Stimulated activated CD4-positive, alpha-beta T cell treated with anti-CD3 and anti-CD28 coated beads, Interleukin-1b, Interleukin-23, amount 100 ng/mL, for 1 hour (primary cell): ENCODE measurements at places on chromosomes 5 and 9.

DNA sequence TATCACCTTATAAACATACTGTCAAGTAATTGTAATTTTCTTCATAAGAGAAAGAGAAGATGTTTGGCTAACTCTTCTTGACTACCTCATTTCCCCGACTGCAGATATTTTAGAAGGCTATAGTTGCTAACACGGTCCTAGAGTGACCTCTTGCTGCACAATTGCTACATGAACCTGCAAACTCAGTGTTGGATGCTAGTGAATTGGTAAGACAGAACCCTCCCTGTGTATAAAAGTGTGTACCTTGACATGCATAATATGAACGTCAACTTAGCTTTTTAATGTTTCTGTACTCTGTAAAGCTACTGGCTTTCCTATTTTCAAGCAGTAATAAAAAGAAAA, 46.7 kb upstream of the CER1 start:
- no peak for DNase-seq

DNA sequence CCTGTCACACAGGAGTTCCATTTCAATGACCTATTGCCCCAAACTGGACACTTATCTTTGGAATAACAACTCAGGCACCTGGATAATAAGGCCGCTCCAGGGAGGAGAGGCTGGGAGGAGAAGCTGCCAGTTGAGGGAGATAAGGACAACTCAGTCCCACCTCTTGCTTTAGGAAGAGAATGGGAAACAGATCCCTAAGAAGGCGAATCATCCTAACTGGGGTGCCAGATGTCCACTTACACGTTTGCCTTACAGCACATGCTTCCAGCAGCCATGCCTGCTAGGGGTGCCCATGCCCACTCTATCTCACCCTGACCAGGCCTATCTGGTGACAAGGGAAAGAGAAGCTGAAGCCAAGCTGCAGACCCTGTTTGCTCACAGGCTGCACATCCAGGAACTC, 6.5 kb downstream of the HK3 start:
- no peak for DNase-seq

DNA sequence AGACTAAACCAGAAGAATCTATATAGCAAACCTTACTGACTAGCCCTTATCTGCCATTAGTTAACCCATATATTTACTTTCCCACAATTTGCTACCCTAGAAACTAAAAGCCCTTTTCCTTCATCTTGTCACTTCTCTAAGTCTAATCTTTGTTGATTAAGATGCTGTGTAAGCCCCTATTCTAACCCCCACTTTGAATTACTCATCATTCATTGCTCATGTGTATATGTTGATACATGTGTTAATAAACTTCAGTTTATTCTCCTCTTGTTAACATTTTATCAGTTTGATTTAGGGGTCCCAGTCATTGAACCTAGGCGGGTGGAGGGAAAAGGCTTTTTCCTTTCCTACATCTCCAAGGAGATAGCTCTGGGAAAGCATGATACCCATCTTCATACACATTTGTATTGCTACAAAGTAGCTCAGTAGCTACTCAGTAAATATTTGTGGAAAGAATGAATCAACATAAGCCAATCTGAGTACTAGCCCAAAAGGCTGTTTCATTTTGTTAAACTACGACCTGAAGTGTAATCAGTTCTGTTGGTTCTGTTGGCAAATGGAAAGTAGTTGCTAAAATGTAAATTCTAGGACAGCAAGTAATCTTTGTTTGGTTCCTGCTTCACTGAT, 35.1 kb upstream of the NDFIP1 start:
- DNase-seq, result no peak

DNA sequence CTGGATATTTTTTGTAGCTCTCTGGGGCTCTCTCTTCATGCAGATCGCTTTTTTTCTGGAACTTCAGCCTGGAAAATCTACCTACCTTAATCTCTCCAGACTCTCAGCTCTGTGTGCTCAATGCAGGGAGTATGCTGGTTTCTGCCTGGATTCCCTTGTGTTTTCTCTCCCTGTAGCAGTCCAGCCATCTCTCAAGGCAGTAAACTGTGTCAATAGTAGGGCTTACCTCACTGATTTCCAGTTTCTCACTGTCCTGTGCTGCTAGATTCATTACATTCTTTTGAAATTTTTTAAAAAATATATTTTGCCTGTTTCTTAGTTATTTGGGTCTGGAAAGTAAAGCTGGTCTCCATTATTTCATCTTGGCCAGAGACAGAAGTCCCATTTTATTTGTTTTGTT, 951.4 kb downstream of the NR2F1-AS1 start:
- DNase-seq, result no peak

GRCh38 chr9:114606597-114607207, 4.4 kb upstream of the TMEM268 start:
- DNase-seq, result no peak

GRCh38 chr5:169712428-169712827, 75.4 kb downstream of the DOCK2 start:
- DNase-seq, result no peak

GRCh38 chr5:146527785-146528184, 11.8 kb upstream of the GPR151 start:
- DNase-seq, result no peak

DNA sequence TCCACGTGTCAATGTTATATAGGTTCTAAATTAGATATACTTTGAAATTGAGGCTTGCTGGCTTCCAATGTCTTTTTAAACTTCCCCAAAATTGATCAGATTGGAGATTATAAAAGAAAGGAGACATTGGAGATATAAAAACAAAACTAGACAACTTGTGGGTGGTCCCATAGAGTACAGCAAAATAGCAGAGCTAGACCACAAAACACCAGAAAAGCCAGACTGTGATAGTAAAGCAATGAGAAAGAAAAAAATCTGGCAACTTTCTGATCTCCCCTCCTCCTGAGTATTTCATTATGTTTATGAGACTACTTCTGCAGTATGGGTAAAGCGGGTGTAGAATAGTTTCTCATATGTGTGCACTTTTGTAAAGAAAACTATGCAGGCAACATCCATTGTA, 713.8 kb upstream of the MEF2C start:
- no peak for DNase-seq

- no peak for DNase-seq
These were observed 1168.1 kb downstream of the TAF11L14 start for GRCh38 chr5:18802336-18802735.

DNA sequence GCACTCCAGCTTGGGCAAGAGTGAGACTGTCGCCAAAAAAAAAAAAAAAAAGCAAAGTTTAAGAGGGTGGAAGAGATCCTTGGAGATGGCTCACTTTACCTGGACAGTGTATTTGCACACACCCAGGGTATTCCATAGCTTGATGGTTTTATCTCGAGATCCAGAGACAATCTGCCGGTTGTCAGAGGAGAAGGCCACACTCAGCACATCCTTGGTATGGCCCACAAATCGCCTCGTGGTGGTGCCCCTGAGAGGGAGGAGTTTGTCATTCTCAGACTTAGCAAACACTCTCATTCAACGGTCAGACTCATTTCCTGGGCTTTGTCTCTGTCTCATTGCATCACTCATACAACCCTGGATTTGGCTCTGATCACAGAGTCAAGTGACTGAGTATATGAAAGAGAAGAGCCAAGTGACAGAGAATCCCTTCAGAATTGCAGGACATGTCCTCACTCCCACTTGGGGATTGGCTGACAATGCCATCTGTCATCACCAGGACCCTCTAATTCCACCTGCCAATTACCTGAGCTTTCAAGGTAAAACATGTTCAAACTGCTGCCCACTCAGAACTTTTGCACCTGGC, 2.2 kb downstream of the RACK1 start:
- no peak for DNase-seq

GRCh38 chr5:171622010-171622409, 163.6 kb upstream of the SMIM23 start:
- no peak for DNase-seq

GRCh38 chr9:10026443-10026984, 586.3 kb downstream of the PTPRD start:
- no peak for DNase-seq

DNA sequence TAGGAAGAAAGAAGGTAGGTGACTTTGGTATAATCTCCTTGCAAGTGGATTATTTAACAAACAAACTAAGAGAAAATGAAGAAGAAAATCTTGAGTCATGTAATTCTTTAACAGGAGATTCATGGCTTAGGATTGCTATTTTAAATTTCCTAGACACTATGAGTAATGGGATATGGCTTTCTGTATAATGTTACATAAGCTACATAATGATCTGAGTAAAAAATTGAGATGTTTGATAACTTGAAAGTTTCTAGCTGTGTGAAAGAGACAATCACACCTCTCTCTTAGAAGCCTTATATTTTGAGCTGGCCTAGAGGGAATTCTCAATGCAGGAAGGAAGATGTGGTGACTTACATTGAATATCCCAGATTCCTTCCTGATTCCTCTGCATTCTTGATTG, 92.5 kb downstream of the CDH9 start:
- DNase-seq, result no peak

GRCh38 chr9:3898461-3899218, 372.8 kb upstream of the RFX3 start:
- DNase-seq, result no peak

- no peak for DNase-seq
These were observed 256.2 kb downstream of the ARRDC3 start for GRCh38 chr5:91126888-91127287.

GRCh38 chr9:27304521-27304920, 7.6 kb upstream of the EQTN start:
- DNase-seq, result no peak

GRCh38 chr9:91680106-91680505, 256.5 kb upstream of the NFIL3 start:
- DNase-seq, result no peak

DNA sequence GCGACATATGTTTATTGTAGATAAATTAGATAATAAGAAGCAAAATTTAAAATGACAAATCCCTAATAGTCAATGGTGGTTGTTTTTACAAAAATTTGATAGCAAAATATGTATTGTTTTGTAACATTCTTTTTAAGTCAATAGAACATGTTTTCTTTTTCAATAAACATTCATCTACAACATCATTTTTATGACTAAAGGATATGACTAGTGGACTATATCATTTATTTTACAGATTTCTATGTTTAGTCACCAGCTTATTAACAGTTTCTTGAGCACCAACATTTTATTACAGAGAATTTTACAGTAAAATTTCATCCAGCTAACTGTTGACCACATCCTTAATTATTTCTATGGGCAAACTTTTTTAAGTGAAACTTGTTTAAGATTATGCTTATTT, 114.7 kb upstream of the IL7R start:
- DNase-seq, result no peak

GRCh38 chr9:8659108-8659507, 859.5 kb upstream of the DMAC1 start:
- DNase-seq, result no peak

- no peak for DNase-seq
These were observed 43.9 kb upstream of the SEMA4D start for GRCh38 chr9:89541798-89542197.

- DNase-seq, result no peak
These were observed 20.2 kb downstream of the ATPSCKMT start for GRCh38 chr5:10229306-10230048.

- no peak for DNase-seq
These were observed 13.9 kb upstream of the SELENOP start for GRCh38 chr5:42825422-42826148.

GRCh38 chr5:37437711-37438110, 58.6 kb downstream of the WDR70 start:
- DNase-seq, result no peak

GRCh38 chr9:89994988-89995613, 390.3 kb downstream of the GADD45G start:
- no peak for DNase-seq

DNA sequence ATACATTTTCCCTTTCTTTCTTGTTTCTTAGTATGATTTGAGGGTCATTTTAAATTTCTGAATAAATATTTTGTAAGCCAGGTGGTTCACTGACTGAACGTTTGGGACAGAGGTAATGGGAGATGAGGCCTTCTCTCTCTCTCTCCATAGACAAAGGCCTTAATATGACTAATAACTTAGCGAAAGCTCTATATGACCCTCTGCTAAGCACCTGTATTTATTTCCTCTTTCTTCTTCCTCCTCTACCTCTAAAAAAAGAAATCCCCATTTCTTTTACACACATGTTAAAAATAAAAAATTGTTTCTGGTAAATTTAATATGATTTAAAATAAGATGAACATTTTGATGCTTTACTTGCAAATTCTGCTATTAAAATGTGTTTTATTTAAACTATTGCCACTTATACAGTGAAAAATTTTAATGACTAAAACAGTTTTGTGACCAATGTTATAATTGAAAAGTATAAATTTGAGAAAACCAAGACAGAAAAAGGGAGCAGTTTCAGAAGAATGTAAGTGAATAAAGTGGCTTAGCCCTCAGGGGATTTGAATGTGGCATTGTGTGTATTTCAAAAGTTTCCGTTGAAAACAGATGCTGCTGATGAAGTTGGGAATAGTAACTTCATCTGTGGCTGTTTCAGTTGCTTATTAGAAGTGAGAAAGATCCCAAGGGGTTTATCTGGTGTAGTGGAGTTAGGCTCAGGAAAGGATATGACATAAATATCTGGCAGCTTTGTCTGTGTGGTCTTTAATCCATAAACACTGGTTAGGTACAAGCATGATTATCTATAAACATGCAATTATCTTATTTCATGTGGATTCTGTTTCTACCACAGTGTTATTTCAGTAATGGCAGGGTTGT, 128.6 kb upstream of the GRHPR start:
- DNase-seq, result no peak

DNA sequence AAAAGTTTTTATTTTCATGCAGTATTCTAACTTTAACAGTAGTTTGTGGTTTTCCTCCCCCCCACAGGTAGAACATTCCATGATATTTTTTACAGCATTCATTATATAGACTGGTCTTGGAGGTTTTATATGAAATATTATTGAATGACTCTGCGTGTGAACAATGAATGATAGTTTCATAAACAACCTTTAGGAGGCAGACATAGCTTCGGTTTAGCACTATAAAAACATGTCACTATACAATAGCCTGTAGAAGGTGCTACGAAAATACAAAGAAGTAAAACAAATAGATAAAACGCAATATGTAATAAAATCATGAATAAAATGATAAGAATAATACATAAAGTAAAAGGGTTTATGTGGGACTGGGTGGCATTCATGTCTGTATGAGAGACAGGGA, 8.5 kb downstream of the KLF4 start:
- DNase-seq, result no peak

DNA sequence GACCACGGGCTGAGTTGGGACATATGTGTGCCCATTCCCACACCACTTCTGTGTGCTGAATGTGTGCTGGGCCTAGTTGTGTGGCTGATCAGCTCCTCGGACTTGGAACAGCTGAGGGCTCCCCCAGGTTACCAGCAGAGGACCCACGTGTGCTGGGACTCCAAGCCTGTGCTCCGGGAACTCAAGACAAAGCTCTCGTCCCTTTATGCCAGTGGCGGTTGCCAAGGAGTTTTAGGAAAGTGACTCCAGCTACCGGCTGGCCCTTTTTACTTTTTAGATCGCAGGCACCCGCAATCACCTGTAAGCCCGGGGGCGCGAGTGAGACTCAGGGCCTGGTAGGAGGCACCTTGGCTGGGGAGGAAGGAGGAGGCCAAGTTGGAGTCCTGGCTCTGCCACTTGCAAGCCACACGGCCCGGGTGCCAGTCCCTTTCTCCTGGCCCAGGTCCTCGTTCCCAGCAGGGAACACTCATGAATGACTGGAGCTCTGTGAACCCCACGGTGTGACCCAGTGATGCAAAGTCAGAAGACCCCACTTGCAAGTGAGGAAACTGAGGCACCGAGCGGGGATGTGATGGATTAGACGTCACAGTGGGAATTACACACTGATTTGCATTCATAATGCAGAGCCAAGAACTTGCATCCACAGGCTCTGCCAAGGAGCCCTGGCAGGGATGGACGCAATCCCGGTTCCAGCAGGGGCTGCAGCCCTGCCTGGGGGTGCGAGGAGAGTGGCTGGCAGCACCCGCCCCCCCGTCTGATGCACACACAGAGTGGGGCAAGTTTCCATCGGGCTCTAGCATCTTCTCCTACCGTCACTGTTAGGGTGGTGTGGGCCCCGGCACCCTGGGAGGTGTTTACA, 26.9 kb downstream of the CRB2 start:
- no peak for DNase-seq
